A549 treated with CpdA at 1 μM for 4 hours (cell line): ENCODE measurements at places on chromosomes 1 and 21. TPM values are rescaled to one million over a fixed set of nuclear protein-coding genes. Genes with fewer than 3 reads are reported as not detected.

Gene RASSF5
- total RNA-seq = 1.1 to 1.4 TPM (median 1.3 TPM) in 5 replicates

Gene BOLA1
- total RNA-seq = 16.4 to 28.3 TPM (median 24.5 TPM) in 5 replicates

Gene ADORA1
- total RNA-seq = 0.80 to 1.3 TPM (median 1.2 TPM) in 5 replicates

Gene GJA8
- not detected in 5 replicates for total RNA-seq

Gene FCRL5
- not detected in 5 replicates for total RNA-seq

Gene MUL1
- total RNA-seq = 35.0 to 41.7 TPM (median 41.3 TPM) in 5 replicates

Gene ERICH3
- total RNA-seq = not detected in 5 replicates

Gene IVL
- 0.03 TPM in 1 of 5 replicates, not detected in the others for total RNA-seq

Gene CFHR3
- total RNA-seq = 0.09 to 0.23 TPM (median 0.13 TPM) in 4 of 5 replicates, not detected in the other

Gene C1orf87
- not detected in 5 replicates for total RNA-seq

Gene UMODL1
- total RNA-seq = not detected in 5 replicates

Gene AMY1A
- total RNA-seq = not detected in 5 replicates

Gene MTMR11
- 7.2 to 11.6 TPM (median 9.5 TPM) in 5 replicates for total RNA-seq

Gene NID1
- total RNA-seq = 4.9 to 9.2 TPM (median 7.1 TPM) in 5 replicates

Gene GPBP1L1
- total RNA-seq = 33.1 to 57.0 TPM (median 35.1 TPM) in 5 replicates

Gene GJA9
- total RNA-seq = 0.06 TPM in 1 of 5 replicates, not detected in the others

Gene FCMR
- 3.9 to 6.6 TPM (median 3.9 TPM) in 5 replicates for total RNA-seq

Gene KDF1
- total RNA-seq = not detected in 5 replicates

Gene CFHR4
- not detected in 5 replicates for total RNA-seq

Gene FAM177B
- total RNA-seq = not detected in 5 replicates

Gene LY9
- 0.08 to 0.18 TPM (median 0.14 TPM) in 4 of 5 replicates, not detected in the other for total RNA-seq

Gene SH3BGRL3
- total RNA-seq = 115 to 171 TPM (median 156 TPM) in 5 replicates

Gene ZBTB8B
- under 0.01 to 0.01 TPM (median 0.01 TPM) in 4 of 5 replicates, not detected in the other for total RNA-seq

Gene RUNX1
- 7.2 to 12.8 TPM (median 10.1 TPM) in 5 replicates for total RNA-seq

Gene OR14K1
- not detected in 5 replicates for total RNA-seq

Gene KCND3
- total RNA-seq = 0.04 to 0.06 TPM in 2 of 5 replicates, not detected in the others

Gene FAM110D
- 0.01 to 0.06 TPM in 2 of 5 replicates, not detected in the others for total RNA-seq

Gene C1orf116
- total RNA-seq = 2.6 to 3.5 TPM (median 2.9 TPM) in 5 replicates

Gene SPATA17
- total RNA-seq = 1.8 to 3.2 TPM (median 2.6 TPM) in 5 replicates

Gene AMIGO1
- total RNA-seq = 0.84 to 1.3 TPM (median 1.2 TPM) in 5 replicates

Gene S100A1
- total RNA-seq = 0.55 to 0.96 TPM (median 0.86 TPM) in 4 of 5 replicates, not detected in the other

Gene GPR89B
- total RNA-seq = 4.6 to 8.0 TPM (median 5.0 TPM) in 5 replicates

Gene MYOM3
- 5.5 to 7.5 TPM (median 6.2 TPM) in 5 replicates for total RNA-seq
